ENCODE measurements at places on chromosomes 16 and 17.
A peak's percentile ranks its signal among the peaks of the same experiment; 100 is the strongest.

- peak; percentile 60 for DNase-seq
These were observed 57.5 kb downstream of the WIPI1 start for GRCh38 chr17:68399638-68400403.

DNA sequence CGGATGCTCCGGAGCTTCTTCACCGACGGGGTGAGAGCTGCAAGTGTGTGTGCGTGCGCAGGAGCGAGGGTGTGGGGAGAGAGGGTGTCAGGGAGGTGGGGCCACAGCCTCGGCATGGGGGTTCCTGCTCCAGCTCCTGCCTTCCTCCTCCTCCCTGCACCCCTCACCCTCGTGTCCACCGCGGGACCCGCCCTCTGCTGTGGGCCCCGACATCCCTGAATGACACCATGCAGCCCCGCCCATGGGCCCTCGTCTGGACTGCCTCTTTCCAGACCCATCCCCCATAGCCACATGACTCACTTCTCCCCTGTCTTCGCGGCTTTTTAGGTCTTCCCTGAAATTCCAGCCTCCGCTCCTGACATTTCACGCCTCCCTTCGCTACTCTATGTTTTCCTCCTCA, 41.6 kb downstream of the ARHGAP23 start:
- no peak for DNase-seq

GRCh38 chr16:75550211-75550662, 5.8 kb downstream of the TMEM231 start:
- peak; percentile 24 for DNase-seq

- no peak for DNase-seq
These were observed 84.3 kb downstream of the PRKCA start for GRCh38 chr17:66386498-66387351.

GRCh38 chr17:39705786-39706348, 6.0 kb downstream of the ERBB2 start:
- no peak for DNase-seq

- no peak for DNase-seq
These were observed 362.5 kb downstream of the SEC14L1 start for GRCh38 chr17:77503293-77503655.

GRCh38 chr16:66099306-66099705, 267.2 kb upstream of the CDH5 start:
- no peak for DNase-seq

Data from activated T-cell treated with anti-CD3 and anti-CD28 coated beads, Interleukin-2, amount 50 U/mL, for 72 hours (primary cell).